ENCODE measurements at places on chromosomes 16 and 17.

DNA sequence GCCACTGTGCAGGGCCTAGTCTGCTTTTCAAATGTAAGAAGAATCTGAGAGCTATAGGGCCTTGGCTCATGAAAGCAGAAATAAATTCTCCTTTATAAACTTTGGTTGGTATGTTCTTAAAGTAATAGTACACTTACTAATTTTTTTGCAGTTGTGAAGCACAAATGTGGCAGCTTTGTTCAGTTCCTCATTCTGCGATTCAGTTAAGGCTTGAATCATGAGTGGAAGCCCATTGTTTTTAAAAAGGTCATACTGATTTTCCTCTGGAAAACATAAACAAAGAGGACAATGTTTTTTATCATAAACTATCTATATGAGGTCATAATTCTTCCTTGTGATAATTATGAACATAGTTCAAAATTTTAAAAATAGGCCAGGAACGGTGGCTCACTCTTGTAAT lies 23.6 kb upstream of the DYNC1LI2 start:
- no peak for DNase-seq

DNA sequence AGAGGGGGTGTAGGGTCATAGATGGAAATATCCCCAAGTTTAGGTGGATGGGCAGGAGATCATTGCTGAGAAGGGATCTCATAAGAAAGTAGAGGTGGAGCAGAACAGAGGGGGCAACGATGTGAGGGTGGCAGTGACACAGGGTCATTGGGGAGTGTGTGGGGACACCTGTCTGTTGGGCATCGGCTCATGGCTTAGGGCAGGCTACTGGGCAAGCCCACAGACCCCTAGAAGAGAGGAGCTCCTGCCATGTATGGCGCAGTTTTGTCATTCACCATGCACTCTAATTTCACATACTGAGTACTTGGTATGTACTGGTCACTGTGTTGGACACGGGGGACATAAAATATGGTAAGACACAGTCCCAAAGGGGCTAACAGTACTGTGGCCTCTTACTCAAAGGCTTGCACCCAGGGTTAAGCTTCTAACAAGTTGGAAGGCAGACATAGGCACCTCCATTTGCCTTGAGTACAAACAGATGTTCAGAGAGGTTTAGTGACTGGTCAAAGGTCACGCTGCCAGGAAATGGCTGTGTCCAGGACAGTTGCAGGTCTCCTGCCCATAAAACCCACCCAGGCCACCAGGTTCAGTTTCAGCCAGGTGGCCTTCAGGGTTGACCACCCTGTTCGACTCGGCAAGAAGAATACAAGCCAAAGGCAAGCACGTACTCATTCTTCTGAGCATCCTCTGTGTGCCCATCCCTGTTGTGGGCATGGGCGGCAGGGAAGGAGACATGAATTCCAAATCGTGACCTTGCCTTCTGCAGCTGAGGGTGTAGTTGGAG lies 580.2 kb downstream of the KCNJ18 start:
- DNase-seq = no peak

DNA sequence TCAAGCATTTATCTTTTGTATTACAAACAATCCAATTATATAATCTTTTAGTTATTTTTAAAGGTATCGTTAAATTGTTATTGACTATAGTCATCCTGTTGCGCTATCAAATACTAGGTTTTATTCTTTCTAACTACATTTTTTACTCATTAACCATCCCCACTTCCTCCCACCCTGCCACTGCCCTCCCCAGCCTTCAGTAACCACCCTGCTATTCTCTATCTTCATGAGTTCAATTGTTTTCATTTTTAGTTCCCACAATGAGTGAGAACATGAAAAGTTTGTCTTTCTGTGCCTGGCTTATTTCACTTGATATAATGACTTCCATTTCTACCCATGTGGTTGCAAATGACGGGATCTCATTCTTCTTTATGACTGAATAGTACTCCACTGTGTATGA lies 94.1 kb upstream of the MYOCD start:
- DNase-seq = no peak

DNA sequence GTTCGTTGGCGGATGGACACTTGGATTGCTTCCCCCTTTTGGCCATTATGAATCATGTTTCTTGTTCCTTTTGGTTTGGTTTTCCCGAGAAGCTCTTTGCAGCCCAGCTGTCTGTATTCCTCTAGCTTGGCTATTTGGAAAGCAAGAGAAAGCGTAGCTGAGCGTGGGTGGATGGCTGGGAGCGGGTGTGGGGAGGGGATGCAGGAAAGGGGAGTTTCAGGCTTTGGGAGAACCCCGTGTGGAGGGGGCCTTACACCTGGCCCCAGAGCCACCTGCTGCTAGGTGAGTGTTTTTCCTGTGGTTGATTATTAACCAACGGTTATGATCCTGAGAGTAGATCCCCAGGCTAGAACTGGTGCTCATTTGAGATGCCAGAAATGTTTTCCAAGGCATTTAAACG lies 103.7 kb downstream of the RAP1GAP2 start:
- DNase-seq = no peak

DNA sequence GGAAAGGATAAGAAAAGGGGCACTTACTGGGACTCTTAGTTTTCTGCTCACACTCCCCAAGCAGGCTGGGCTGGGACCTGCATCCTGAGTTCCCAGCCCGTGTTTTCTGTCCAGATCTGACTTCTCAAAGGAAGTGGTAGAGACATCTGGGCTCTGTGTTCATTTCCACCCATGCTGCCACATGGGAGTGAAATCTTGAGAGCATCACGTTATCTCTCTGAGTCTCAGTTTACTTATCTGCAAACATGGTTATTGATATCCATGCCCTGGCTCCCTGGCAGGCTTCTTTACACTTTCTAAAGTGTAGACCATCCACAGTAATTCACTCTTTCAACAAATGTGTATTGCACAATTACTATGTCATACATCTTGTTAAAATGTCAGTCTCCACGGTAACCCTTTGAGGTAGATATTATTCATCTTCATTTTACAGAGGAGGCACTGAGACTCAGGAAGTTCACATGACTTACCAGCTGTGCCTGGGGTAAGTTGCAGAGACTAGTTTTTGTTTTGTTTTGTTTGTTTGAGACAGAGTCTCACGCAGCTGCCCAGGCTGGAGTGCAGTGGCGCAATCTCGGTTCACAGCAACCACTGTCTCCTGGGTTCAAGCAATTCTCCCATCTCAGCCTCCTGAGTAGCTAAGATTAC lies 3.4 kb downstream of the ZNF688 start:
- DNase-seq = no peak

DNA sequence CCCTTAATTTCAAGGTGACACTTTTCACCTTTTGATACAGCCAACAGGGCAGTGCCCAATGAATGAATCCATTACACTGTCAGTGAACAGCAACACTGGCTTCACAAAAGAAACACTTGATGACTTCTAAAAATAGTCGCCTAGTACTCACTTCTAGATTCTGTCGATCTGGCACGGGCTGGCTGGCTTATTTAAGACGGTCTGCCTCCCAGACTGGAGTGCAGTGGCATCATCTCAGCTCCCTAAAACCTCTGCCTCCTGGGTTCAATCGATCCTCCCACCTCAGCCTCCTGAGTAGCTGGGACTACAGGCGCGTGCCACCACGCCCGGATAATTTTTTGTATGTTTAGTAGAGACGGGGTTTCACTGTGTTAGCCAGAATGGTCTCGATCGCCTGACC lies 1.9 kb downstream of the NDUFAB1 start:
- no peak for DNase-seq

DNA sequence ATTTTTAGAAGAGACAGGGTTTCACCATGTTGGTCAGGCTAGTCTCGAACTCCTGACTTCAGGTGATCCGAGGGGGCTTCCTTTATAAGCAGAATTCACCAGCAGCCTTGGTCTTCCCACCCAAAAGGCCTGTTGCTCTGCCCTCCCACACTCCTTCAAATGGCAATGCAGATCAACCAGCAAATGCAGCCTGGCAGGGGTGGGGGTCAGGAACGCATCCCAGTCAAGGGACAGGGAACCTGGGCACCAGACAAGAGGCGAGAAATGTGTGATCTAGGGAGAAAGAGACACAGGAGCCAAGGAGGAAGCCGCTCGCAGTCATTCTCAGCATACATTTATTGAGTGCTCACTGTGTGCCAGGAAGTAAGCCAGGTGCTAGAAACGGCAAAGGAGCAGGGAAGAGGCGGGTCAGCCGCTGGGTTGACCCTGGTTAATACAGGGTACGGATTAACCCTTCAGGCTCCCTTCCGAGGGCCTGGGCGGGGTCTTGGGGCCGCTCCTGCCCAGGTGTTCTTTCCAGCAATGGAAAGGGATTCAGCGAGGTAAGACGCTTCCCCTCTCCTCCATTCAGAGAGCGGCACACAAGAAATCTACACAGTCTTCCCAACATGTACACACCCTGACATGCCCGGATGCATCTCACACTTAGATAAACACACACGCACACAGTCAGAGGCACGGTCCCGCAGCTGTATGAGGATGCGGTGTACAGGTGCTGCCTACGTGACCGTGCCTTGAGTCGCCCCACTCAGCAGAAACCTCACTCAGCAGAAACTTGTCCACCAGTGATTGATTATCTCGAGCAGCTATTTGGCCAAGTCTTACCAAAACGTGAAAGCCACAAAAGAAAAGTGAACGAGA lies 6.6 kb upstream of the PITPNA start:
- DNase-seq = no peak

GRCh38 chr16:89455692-89456091 lies 34.7 kb downstream of the ANKRD11 start:
- DNase-seq = no peak

Measured in sciatic nerve (tissue), 2 donors.